ENCODE measurements at places on chromosomes 7 and 10.

- DNase-seq: no peak
Measured at GRCh38 chr10:119119400-119119799, 15.5 kb downstream of the DENND10 start.

DNA sequence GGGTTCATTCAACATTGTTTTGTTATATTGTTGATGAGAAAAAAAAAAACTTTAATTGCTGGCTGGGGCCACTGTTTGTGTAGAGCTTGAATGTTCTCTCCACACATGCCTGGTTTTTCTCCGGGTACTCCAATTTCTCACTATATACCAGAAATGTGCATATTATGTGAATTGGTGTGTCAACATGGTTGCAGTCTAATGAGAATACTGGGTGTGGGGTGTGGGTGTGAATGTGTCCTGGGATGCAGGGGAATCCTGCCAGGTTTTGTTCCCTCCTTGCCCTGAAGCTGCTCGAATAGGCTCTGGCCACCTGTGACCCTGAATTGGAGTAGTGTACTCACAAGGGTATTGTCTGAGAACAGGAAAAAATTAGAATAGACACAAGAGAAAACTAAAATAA, 81.4 kb downstream of the VIM start:
- DNase-seq: no peak

- DNase-seq: no peak
Measured at GRCh38 chr7:131106681-131107336, 220.9 kb upstream of the MKLN1 start.

DNA sequence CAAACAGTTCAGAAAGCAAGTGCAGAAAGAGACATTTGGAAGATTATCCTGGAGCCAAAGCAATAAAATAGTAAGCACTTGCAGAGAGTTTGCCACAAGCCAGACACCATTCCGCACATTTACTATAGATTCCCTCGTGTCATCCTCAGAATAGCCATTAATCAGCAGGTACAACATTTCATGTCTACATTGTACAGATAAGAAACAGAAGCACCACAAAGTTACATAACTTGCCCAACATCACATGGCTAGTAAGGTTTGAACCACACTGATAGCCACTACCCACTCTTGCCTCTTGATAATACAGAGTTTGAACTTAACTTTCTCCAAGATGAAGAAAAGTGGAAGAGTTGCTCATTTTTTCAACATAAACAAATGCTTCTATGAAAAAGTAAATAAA, 40.6 kb upstream of the GHITM start:
- DNase-seq: no peak

DNA sequence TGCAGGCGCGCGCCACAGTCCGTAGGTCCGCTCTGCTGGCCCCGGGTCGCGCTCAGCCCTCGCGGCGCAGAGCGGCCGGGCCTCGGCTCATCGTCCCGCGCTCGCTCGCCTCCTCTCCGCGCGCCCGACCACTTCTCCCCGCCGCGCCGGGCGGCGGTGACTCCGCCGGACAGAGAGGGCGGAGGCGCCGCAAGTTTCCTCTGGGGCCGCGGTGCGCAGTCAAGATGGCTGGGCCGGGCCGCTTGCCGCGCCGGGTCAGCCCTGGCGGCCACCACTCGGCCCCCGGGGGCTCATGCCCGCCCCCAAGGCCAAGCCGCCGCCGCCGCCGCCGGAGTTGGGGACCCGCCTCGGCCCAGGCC, 441 bp downstream of the FZD8 start:
- DNase-seq: no peak

DNA sequence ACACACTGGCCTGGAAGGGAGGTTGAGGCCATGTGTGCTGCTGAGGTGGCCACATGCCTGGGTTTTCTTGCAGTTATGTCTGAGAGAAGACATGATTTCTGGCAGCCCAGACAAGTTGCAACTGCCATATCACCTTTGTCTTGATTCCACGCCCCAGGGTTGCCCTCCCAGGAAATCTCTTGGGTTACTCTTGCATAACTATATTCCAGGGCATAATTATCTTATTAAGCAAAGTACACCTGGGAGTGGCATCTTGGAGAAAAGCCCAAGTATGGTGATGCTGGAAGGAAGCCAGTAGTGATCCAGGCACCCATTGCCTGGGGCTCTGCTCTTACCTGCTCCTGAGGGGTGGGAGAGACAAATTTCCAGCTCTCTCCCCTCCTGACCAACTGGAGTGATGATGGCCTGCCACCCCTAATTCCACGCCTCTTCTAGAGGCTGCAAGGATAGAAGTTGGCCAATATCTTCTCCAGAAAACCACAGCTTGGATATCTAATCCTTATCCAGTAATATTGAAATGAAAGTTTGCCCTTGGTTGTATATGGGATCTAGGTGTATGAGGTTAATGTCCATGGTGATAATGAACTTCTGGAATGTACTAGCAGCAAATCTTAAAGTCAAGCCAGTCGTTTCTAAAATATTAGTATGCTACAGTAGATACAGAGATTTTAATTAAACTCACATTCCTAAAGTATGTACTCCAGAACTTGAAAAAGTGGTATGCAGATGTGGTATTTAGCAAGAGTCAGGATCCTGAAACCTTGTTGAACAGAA, 5.0 kb downstream of the AKR1B10 start:
- no peak for DNase-seq

- DNase-seq: no peak
Measured at GRCh38 chr7:118311121-118311836, 86.8 kb downstream of the ANKRD7 start.

DNA sequence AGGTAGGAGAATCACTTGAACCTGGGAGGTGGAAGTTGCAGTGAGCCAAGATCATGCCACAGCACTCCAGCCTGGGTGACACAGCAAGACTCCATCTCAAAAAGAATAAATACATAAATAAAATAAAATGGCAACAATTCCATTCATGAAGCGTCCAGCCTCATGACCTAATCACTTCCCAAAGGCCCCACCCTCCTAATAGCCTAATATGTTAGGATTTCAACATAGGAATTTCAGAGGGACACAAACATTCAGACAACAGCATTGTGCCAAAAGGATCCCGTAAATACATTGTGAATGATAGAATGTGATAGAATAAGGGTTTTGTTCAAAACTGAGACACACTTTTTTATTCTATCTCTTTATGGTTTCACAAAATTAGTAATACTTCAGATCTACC, 90.3 kb downstream of the FAM107B start:
- no peak for DNase-seq

GRCh38 chr10:49393301-49393700, 2.6 kb downstream of the DRGX start:
- no peak for DNase-seq

All from activated CD8-positive, alpha-beta memory T cell treated with anti-CD3 and anti-CD28 coated beads for 1 hour (primary cell).